Cardiac atrium fibroblast (primary cell): ENCODE measurements at places on chromosomes 12 and 14. TPM values are rescaled to one million over a fixed set of nuclear protein-coding genes. Genes with fewer than 3 reads are reported as not detected.

The ADGRD1 gene
- total RNA-seq: 5.1 and 14.7 TPM in 2 replicates

The LPAR5 gene
- total RNA-seq: not detected in 2 replicates

The RIMBP2 gene
- total RNA-seq: not detected in 2 replicates

The TBX3 gene
- 3.6 and 7.3 TPM in 2 replicates for total RNA-seq

The HOXC9 gene
- total RNA-seq: not detected in 2 replicates

The CPNE6 gene
- not detected in 2 replicates for total RNA-seq

The PARP2 gene
- total RNA-seq: 1.8 and 16.2 TPM in 2 replicates

The MMP17 gene
- 25.9 and 31.8 TPM in 2 replicates for total RNA-seq

The DIO2 gene
- 4.0 and 12.5 TPM in 2 replicates for total RNA-seq

The ASPG gene
- not detected in 2 replicates for total RNA-seq

The ACSS3 gene
- total RNA-seq: 4.2 and 6.5 TPM in 2 replicates

The RPL10L gene
- total RNA-seq: not detected in 2 replicates

The TMPO gene
- total RNA-seq: 26.5 and 35.5 TPM in 2 replicates

The VDR gene
- 5.4 and 7.6 TPM in 2 replicates for total RNA-seq

The NACA gene
- 957 and 1,036 TPM in 2 replicates for total RNA-seq

The MANSC4 gene
- not detected in 2 replicates for total RNA-seq

The SAMD15 gene
- 1.1 TPM in 2 replicates for total RNA-seq

The PAH gene
- total RNA-seq: not detected in 2 replicates

The RNASE2 gene
- not detected in 2 replicates for total RNA-seq

The BBS10 gene
- total RNA-seq: 13.9 and 16.4 TPM in 2 replicates

The MBD6 gene
- 9.9 and 15.0 TPM in 2 replicates for total RNA-seq

The WNT1 gene
- total RNA-seq: not detected in 2 replicates

The TMEM117 gene
- 4.5 and 6.2 TPM in 2 replicates for total RNA-seq

The CCND2 gene
- 39.4 and 56.4 TPM in 2 replicates for total RNA-seq

The VCPKMT gene
- 3.2 and 6.3 TPM in 2 replicates for total RNA-seq

The SERPINA10 gene
- total RNA-seq: not detected in 2 replicates

The TMEM233 gene
- total RNA-seq: 0.49 TPM in 1 of 2 replicates, not detected in the other

The TSPAN8 gene
- total RNA-seq: 6.0 and 15.4 TPM in 2 replicates

The GPR162 gene
- 2.6 and 7.0 TPM in 2 replicates for total RNA-seq

The CDK2 gene
- 16.8 and 26.2 TPM in 2 replicates for total RNA-seq

The ETFBKMT gene
- 0.72 and 3.2 TPM in 2 replicates for total RNA-seq

The PHC1 gene
- 6.3 and 15.2 TPM in 2 replicates for total RNA-seq

The NTS gene
- not detected in 2 replicates for total RNA-seq

The YLPM1 gene
- 15.7 and 23.3 TPM in 2 replicates for total RNA-seq

The CLBA1 gene
- total RNA-seq: 4.9 and 11.5 TPM in 2 replicates

The STAC3 gene
- not detected in 2 replicates for total RNA-seq

The SMIM41 gene
- not detected in 2 replicates for total RNA-seq

The VRTN gene
- total RNA-seq: not detected in 2 replicates

The SSPN gene
- total RNA-seq: 0.97 and 2.9 TPM in 2 replicates

The CLEC14A gene
- 32.9 and 85.9 TPM in 2 replicates for total RNA-seq

The MAP3K9 gene
- under 0.01 and 0.18 TPM in 2 replicates for total RNA-seq

The KRT79 gene
- total RNA-seq: not detected in 2 replicates

The CCDC38 gene
- total RNA-seq: not detected in 2 replicates

The MYF5 gene
- total RNA-seq: not detected in 2 replicates

The FSCB gene
- total RNA-seq: not detected in 2 replicates

The PSME1 gene
- total RNA-seq: 151 and 174 TPM in 2 replicates

The C12orf50 gene
- not detected in 2 replicates for total RNA-seq

The TAS2R46 gene
- 0.72 TPM in 1 of 2 replicates, not detected in the other for total RNA-seq

The PTPRQ gene
- 0.16 and 2.0 TPM in 2 replicates for total RNA-seq

The AQP2 gene
- not detected in 2 replicates for total RNA-seq

The GPR84 gene
- not detected in 2 replicates for total RNA-seq

The TEX52 gene
- total RNA-seq: not detected in 2 replicates

The ASCL1 gene
- not detected in 2 replicates for total RNA-seq

The PPFIBP1 gene
- total RNA-seq: 58.2 and 59.9 TPM in 2 replicates

The G2E3 gene
- 7.9 and 15.1 TPM in 2 replicates for total RNA-seq

The RD3L gene
- total RNA-seq: not detected in 2 replicates

The RGS6 gene
- not detected in 2 replicates for total RNA-seq

The IRAK3 gene
- total RNA-seq: 22.0 and 39.5 TPM in 2 replicates
